CD4-positive, alpha-beta T cell treated with Interleukin-4 for 1 hour (primary cell): ENCODE measurements at places on chromosomes 2 and 18.

- no peak for DNase-seq
Observed at GRCh38 chr2:131093696-131094462, 619 bp upstream of the FAM168B start.

DNA sequence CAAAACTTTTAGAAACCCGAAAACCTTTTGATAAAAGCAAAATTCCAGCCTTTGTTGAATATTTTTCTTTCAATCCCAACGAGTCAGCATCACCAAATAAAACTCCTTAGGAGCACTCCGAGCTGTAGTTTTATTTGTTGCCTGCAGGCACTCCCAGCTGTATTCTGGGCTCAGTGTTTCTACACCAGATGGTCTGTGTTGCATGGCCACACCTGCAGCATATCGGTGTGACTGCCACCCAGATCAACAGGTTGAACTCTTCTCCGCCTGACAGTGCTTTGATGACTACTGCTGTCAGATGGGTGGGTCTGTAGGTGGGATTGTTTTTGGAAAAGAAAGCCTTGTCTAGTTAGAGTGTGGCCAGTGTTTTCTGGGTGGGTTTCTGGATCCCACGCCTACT lies 32.7 kb downstream of the APCDD1 start:
- no peak for DNase-seq

DNA sequence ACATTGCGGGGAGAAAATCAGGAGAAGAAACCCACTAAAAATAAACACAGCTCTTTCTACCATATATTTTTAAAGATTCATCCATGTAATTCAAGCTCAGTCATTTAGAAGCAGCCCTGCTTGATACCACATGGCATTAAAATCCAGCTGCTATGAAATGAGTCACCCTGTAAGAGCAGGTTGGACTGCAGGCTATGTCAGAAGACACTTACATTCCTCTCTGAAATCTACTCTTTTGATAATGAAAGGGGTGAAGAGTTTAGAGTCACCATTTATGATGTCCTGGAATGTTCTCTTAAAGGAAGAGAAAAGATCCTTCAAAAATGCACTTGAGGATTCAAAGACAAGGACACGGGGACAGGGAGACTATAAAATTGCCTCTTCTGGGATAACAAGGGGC lies 100.6 kb upstream of the APCDD1 start:
- no peak for DNase-seq

DNA sequence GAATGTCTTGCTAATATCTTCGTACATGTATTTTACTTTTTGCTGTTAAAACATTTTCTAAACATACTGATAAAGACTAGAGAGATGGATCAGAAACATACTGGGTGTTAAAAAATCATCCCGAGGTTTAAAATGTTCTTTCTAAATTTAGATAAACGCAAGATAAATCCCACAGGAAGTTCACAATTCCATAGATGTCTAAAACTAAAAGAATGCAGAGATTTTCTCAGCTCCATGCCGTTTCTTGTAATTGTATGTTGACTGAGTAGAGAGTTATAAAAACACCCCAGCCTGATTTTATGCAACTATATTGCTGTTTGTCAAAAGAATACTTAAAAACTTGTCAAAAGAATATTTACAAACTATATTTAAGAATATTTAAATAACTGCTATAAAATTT lies 455.7 kb downstream of the ARHGAP15 start:
- no peak for DNase-seq

DNA sequence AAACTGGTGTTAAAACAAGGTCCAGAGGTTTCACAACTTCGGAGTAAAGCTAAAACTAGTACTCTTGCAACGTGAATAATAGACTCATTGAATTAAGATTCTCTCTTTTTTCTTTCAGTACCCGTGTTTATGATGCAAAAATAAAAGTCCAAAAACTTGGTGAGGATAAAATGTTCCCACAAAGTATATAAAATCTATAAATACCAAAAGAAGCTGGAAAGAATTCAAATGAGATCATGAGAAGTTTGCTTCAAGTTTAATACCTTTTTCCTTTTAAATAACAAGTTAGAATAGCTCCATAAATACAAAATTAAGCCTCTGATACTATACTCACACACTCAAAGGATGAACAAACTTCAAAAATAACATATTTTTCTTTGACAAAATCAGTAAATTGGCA lies 34.0 kb downstream of the METTL4 start:
- DNase-seq: no peak

DNA sequence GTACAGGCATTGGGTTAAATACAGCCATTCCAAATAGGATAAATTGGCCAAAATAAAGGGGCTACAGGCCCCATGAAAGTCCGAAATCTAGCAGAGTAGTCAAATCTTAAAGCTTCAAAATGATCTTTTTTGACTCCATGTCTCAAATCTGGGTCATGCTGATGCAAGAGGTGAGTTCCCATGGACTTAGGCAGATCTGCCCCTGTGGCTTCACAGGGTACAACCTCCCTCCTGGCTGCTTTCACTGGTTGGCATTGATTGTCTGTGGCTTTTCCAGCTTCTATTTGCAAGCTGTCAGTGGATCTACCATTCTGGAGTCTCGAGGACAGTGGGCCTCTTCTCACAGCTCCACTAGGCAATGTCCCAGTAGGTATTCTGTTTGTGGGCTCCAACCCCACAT lies 56.1 kb downstream of the CCDC141 start:
- DNase-seq: no peak

- DNase-seq: no peak
Observed at GRCh38 chr2:133569286-133569830, 1.1 kb upstream of the NCKAP5 start.

GRCh38 chr2:95296011-95296410 lies 1.1 kb upstream of the KCNIP3 start:
- no peak for DNase-seq

DNA sequence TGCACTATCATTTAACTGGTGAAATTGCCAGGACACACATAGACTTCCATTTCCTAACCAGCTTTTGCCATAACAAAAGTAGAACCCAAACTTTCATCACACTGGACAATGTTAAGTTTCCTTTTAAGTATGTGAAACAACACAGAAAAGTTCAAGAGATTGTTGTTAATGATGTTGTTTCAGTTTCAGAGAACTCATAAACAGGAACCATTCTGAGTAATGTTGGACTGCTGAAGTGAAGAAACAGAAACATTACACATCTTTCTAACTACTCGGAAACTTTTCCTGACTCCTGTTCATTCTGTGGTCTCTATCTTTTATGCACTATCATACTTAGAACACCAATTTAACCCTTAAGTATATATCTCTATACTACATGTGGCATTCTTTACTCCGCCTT lies 179.2 kb downstream of the RIT2 start:
- no peak for DNase-seq

- DNase-seq: peak; percentile 47
Observed at GRCh38 chr2:215269397-215270117, 42.3 kb upstream of the ATIC start.

DNA sequence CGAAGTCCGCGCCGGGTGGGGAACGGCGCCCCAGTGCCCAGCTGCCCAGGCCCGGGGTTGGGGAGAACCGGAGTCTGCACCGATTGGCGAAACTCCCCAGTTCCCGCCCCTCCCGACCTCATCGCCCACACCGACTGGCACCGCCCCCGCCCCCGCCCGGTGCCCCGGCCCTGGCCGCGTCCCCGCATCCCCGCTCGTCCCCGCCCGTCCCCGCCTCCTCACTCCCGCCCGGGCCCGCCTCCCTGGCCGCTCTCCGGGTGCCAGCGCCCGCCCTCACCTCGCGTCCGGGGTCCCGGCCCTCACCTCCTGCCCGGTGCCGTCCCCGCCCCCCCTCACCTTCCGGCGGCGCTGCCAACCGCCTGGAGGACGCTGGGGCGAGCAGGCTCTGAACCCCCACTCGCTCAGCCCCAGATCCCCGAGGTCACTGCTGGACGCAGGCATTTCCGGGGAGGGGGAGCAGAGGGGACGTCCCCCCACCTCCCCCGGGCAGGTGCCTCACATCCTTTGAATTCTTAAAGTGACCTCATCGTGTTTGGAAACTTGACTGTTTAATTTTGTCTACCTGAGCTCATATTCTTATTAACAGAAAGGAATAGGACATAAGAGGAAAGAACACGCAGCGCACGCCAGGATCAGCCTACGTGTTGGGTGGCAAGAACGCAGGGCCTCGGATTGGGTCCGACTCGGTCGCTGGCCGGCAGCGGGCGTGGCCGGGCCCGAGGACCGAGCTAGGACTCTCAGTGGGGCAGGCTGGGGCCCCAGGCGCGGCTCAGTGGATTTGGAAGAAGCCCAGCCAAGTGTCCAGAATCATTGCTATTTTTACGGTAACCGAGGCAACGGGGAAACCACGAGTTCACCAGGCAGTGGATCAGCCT lies at the start of gene FAM110C:
FAM110C (minus strand) TSS at position 35 of the 875 bp plus-strand sequence. CDS start 120 bp downstream, outside the sequence.
- peak; percentile 24 for DNase-seq

GRCh38 chr2:152297715-152298114 lies 37.3 kb upstream of the FMNL2 start:
- no peak for DNase-seq

DNA sequence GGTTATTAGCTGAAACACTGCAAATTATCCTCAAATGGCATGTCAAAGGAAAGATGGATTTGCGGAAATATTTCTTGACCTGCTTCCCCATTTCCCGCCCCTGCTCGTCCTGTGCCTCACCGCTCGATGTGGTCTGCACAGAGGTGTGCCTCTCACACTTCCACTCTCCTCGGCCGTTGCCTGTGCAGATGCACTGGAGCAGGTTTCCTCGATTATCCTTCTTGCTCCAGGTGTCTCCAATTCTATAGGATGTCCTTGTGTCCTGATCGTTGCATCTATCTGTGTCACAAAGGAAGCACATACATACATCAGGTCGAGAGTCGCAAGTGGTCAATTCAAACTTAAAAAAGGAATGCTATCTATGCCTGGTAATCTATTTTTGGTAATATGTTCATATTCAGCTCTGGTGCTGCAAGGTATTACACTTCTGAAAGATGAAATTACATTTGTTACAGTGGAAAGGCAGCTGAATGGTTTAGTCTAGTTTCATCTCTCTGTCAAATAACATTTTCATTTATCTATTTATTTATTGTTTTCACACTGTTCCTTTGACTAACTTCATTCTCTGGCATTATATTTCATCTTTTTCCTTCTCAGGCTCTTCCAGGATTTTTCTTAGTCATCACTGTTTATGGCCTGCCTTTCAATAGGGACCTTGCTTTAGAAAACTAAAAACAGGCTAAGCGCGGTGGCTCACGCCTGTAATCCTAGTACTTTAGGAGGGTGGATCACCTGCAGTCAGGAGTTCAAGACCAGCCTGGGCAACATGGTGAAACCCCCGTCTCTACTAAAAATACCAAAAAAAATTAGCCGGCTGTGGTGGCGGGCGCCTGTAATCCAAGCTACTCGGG lies 7.6 kb downstream of the FN1 start:
- DNase-seq: no peak

DNA sequence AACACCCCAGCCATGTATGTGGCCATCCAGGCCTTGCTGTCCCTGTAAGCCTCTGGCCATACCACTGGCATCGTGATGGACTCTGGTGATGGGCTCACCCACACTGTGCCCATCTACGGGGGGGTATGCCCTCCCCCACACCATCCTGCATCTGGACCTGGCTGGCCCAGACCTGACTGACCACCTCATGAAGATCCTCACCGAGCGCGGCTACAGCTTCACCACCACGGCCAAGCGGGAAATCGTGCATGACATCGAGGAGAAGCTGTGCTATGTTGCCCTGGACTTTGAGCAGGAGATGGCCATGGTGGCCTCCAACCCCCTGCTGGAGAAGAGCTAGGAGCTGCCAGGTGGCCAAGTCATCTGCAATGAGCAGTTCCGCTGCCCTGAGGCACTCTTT lies 80.4 kb upstream of the ZCCHC2 start:
- no peak for DNase-seq

- no peak for DNase-seq
Observed at GRCh38 chr18:68797871-68798270, at the start of gene CCDC102B. Gene CCDC102B (plus strand): TSS chr18:68798080. CDS start chr18:68836764, 38,684 bp downstream.

DNA sequence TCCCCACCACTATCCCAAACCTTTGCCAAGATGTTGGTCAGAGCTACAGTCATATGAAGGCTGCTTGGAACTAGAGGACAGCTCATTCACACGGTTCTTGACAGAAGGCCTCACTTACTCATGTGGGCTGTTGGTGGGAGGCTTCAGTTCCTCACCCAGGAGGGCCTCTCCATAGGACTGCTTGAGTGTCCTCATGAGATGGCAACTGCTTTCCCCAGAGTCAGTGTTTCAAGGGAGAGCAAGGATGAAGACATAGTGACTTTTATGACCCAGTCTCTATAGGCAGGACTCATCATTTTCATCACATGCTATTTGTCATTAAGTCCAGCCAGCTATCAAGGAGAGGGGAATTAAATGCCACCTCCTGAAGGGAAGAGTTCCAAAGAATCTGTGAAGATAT lies 33.4 kb upstream of the OLA1 start:
- DNase-seq: no peak
